HL-60 (cell line): ENCODE measurements at places on chromosomes 12 and 14.
A peak's percentile ranks its signal among the peaks of the same experiment; 100 is the strongest.

DNA sequence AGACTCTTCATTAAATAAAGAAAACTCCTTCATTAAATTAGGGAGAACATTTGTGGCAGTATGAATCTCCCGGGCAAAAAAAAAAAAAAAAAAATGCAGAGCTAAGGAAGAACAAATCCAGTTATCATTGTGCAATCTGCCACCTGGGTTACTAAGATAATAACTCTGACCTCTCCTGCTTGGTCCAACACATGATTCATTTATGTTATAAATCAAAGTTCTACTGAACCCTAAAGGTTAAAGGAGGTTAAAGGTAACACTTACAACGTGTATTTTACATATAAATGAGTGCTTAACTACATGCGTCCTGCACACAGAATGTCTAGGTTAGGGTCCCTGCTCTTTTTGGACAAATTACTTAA lies 4.2 kb downstream of the TGFB3 start:
- no peak for DNase-seq

- DNase-seq, result no peak
These were observed 426.2 kb downstream of the BCAT1 start for GRCh38 chr12:24522736-24523135.

DNA sequence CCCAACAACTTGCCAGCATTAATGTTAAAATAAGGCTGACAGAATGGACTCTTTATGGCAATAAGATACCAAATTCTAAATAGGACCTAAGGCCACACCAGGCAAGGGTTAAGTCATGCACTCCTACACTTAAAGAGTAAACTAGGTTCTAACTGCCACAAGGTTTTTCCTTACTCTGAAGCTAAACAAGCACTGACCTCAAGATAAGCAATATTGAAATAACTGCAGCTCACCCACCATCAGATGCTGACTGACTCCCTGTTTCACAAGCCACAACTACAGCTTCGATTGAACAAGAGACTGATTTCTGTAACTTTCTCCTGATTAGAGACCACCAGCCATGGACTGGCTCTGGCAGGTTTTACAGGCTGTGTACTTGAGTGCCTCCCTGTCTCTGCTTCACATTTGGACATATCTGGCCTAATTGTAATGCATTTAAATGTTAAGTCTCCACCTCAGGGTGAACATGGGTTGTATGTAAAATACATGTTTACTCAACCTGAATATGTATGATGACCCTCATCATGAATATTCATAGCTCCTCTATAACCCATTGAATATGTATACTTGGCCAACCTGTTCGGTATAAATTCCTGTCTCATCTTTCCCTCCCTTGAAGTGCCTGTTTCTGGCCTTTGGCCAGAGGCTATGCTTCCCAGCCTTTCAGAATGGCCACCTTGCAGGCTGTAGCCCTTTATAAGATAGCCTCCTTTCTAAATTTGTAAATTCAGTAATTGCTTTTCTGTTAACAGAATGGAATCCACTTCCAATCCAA lies 70.5 kb upstream of the DAAM1 start:
- no peak for DNase-seq

DNA sequence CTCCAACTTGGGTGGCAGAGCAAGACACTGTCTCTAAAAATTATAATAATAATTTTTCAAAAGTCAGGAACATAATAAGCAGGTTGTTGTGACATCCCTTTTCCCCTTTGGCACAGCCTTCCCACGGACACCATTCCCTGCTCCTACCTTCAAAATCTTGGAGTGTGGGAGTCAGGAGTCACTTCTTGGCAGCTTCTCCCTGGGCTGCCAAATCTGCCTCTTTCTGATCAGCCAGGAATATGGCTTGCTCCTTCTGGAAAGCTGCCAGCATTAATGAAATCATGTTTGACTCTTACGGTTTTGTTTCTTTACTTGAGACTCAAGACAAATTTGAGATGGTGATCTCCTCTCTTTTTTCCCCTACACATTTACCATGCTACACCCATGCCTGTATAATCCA lies 391.4 kb upstream of the SYT1 start:
- no peak for DNase-seq

DNA sequence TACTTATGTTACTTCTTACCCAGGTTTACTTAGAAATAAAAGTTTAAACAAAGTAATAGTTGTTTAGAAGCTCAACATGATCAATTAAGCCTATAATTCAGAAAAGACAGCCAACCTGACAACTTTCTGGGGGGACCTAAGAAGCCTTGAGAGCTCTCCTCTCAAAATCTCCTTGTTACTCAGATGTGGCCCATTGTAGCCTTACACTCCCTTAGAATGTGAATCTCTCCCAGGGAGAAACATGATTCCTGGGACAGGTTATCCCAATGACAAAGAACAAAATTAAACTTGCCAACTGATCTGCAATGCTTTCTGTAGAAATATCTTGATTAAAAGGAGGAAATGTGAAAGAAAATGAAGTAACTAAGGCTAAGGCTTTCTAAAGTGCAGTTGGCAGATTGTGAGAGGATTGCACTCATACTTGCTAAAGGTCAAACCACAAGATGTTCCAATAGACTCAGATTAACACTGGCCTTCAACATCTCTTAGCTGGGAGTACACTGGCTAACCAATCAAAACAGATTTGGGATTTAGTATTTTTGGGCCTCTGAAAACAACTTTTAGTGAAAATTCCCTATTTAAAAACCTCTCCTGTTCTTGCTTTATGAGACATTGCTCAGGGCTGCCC lies 72.3 kb upstream of the TMX1 start:
- peak; percentile 22 for DNase-seq
